Fibroblast of lung (primary cell): ENCODE measurements at places on chromosomes 3 and 15. TPM values are rescaled to one million over a fixed set of nuclear protein-coding genes. Genes with fewer than 3 reads are reported as not detected.
A peak's percentile ranks its signal among the peaks of the same experiment; 100 is the strongest.

GRCh38 chr15:90364251-90364650 lies 12.2 kb downstream of the ZNF774 start:
- no peak overlapping the region for H3K27ac ChIP-seq
- H3K27me3 ChIP-seq = no peaks in the 10 kb centered on the region
- no peaks in the 10 kb centered on the region for H3K36me3 ChIP-seq
- no peak overlapping the region for H3K4me3 ChIP-seq
- H3K4me1 ChIP-seq = peaks cover 20% of the 10 kb centered on the region

DNA sequence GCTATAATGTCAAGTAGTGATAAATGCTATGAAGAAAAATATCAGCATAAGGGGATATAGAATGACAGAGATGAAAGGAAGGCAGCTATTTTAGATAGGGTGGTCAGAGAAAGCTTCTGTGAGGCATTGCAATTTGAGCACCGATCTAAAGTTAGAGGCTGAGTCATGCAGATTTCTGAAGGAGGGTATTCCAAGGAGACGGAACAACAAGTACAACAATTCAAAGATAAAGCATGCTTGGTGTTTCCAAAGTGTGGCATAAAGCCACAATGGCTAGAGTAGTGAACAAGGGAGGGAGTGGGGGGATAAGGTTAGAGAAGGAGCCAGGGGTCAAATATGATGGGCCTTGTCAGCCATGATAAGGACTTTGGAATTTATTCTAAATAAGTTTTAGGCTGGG lies 71.9 kb downstream of the PFN2 start:
- no peaks in the 10 kb centered on the region for H3K36me3 ChIP-seq
- no peaks in the 10 kb centered on the region for H3K4me1 ChIP-seq
- H3K4me3 ChIP-seq = no peak overlapping the region
- no peak overlapping the region for H3K27ac ChIP-seq
- no peaks in the 10 kb centered on the region for H3K27me3 ChIP-seq
- peak; percentile 75 for DNase-seq

DNA sequence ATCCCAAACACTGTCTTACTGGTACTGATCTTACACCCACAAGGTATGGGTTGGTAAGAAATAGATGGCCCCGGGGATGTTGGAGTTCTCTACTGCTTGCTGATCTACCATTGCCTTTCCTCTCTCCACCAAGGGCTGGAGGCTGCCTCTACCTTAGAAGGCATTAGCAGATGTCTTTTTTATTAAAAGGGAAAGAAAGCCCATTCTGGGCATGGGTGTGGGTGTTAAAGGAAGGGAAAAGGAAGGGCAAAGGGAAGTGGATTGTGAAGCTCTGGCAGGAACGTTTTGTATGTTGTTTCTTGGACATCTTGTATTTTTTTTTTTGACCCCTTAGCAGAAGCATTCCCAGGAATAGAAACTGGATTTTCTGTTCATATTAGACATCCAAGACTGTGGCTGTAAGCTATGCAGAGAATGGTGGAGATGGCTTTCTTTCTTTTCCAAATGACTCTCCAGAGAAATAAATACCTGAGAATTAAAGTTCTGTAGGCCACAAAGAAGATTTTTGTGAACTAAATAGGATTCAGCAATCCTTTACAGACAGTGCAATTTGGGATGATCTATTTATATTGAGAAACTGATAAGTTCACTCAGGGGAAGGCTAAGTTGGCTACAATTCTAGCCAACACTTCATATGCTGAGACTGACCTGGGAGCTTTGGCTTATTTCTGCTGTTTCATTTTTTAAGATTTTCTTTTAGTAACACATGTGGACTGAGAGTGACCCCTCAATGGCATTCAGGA lies 108.8 kb downstream of the TOP2B start:
- DNase-seq = peak; percentile 47
- H3K27ac ChIP-seq = no peak overlapping the region
- H3K4me3 ChIP-seq = no peak overlapping the region
- no peaks in the 10 kb centered on the region for H3K36me3 ChIP-seq
- H3K27me3 ChIP-seq = no peaks in the 10 kb centered on the region

GRCh38 chr3:158936530-158937113 lies 134.8 kb downstream of the MFSD1 start:
- no peaks in the 10 kb centered on the region for H3K4me1 ChIP-seq
- no peak overlapping the region for H3K4me3 ChIP-seq
- no peaks in the 10 kb centered on the region for H3K36me3 ChIP-seq
- no peak overlapping the region for H3K27ac ChIP-seq
- no peaks in the 10 kb centered on the region for H3K27me3 ChIP-seq

- no peak overlapping the region for H3K27ac ChIP-seq
- no peaks in the 10 kb centered on the region for H3K27me3 ChIP-seq
- H3K36me3 ChIP-seq = no peaks in the 10 kb centered on the region
Observed at GRCh38 chr15:73474785-73475184, 31.8 kb downstream of the REC114 start.

DNA sequence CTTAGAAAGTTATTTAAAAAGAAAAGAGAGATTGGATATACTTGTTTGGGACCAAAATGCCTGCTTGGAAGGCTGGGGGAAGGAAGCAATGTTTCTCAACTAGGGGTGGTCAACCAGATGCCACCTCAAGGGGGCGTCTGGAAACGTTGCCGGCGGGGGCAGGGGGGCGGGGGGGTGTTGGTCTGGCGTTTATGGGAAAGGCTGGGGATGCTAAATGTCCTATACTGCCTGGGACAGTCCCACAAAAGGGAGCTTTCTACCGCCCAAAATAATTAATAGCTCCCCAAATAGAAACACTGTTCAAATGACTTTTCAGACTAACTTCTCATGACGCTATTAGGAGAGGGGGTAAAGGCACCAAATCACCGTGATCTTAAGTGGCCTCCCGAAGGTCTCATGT lies 2.2 kb downstream of the POLG start:
- H3K27ac ChIP-seq = no peak overlapping the region
- no peaks in the 10 kb centered on the region for H3K27me3 ChIP-seq
- peaks cover 10% of the 10 kb centered on the region for H3K4me1 ChIP-seq
- DNase-seq = peak; percentile 16
- H3K36me3 ChIP-seq = peaks cover 37% of the 10 kb centered on the region

- DNase-seq = no peak
- H3K4me1 ChIP-seq = peaks cover 3% of the 10 kb centered on the region
- H3K36me3 ChIP-seq = no peaks in the 10 kb centered on the region
- peak overlapping the region; percentile 94 for H3K27ac ChIP-seq
Observed at GRCh38 chr3:128123156-128123537, 465 bp downstream of the RUVBL1 start.

DNA sequence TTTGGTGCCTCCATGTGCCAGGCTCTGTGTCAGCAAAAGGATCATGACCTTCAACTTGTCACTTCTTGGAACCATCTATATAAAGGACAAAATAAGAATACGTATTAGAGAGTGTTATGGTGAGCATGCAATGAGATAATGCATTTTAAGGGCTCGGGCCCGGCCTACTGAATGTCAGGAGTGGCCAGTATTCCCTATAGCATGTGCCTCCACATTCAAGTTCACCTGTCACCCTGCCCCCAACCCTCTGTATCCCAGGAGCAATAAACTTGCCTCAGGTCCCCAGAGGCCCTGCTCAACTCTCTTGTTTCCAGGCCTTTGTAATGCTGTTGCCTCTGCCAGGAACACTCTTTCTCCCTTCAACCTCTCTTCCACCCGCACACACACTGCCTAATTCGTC lies 90.2 kb upstream of the SLC6A11 start:
- H3K27ac ChIP-seq = no peak overlapping the region
- H3K36me3 ChIP-seq = no peaks in the 10 kb centered on the region
- no peaks in the 10 kb centered on the region for H3K4me1 ChIP-seq
- no peak for DNase-seq
- H3K4me3 ChIP-seq = no peak overlapping the region
- no peaks in the 10 kb centered on the region for H3K27me3 ChIP-seq

DNA sequence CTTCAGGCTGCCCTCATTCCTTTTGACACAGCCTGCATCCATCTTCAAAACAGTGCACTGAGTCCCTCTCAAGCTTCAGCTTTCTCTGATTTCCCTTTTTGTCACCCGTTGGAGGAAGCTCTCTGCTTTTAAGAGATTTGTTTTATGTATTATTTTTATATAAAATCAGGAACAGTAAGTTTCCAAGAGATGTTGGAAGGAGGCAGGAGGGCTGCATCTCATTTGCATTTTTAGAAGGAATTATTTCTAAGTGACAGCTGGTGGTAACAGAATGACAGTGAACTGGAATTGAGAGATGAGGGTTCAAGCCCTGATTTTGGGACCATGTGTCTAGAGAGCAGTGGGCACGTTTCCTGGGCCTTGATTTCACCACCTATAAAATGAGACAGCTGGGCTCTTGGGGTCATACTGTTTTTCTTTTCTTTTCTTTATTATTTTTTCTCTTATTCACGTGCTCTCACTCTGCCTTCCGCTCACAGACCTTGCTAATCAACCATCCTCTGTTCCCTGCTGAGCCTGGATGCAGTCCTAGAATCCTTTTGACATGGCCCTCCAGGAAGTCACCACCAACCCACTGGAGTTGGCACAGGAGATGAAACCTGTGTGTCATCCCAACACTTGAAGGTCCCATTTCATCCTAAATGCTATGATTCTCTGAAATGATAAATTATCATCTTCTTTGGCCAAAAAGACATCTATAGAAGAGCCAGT lies 148.6 kb downstream of the CACNA2D3 start:
- H3K4me1 ChIP-seq = no peaks in the 10 kb centered on the region
- no peak overlapping the region for H3K27ac ChIP-seq
- no peaks in the 10 kb centered on the region for H3K27me3 ChIP-seq
- no peaks in the 10 kb centered on the region for H3K36me3 ChIP-seq
- DNase-seq = no peak
- H3K4me3 ChIP-seq = no peak overlapping the region

GRCh38 chr15:48330105-48330785 lies 984 bp upstream of the DUT start:
- H3K36me3 ChIP-seq = peaks cover 5% of the 10 kb centered on the region
- H3K27me3 ChIP-seq = no peaks in the 10 kb centered on the region
- peaks cover 7% of the 10 kb centered on the region for H3K4me1 ChIP-seq
- H3K27ac ChIP-seq = no peak overlapping the region
- peak; percentile 45 for DNase-seq

DNA sequence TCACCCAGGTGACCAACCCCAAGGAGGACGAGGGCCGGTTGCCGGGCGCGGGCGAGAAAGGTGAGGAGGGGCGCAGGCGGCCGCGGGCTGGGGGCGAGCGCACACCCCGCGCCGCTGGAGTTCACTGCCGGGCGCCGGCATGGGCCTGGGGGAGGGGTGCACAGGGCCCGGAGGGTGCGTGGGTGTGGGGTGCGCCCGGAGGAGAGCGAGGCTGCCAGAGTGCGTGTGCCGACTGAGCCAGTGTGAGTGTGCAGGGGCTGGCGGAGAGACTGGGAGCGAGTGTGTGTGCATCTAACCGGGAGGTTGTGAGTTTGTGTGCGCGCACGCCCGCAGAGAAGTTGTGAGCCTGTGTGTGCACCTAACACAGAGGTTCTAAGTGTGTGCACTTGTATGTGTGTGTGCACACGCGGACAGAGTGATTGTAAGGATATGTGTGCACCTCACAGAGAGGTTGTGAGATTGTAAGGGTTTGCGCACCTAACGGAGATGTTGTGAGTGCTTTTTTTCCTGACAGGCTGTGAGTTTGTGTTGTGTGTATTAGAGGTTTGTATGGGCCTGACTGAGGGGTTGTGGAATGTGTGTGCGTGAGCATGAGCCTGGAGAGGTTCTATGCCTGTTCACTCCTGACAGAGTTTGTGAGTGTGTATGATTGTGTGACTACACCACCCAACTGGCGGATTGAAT lies 681 bp downstream of the CTDSPL start:
- H3K4me1 ChIP-seq = peaks cover 21% of the 10 kb centered on the region
- H3K27me3 ChIP-seq = no peaks in the 10 kb centered on the region
- peak overlapping the region; percentile 85 for H3K4me3 ChIP-seq
- peak; percentile 83 for DNase-seq

DNA sequence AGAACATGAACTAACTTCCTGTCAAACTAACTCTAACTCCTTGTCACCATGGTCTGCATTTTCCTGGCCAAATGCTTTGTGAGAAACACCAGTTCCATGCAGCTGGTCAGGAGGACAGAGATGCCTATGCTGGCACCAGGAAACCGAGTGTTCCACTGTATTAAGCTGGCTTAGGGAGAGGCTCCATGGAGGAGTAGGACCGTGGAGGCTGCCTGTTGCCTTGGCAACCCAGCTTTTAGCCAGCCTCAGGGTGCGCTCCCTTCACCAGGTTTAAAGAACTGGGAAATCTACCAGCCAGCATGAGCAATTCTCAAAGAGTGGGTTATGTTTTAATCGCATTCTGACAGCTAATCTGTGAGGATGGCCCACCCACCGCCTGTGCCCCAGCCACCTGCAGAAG lies 394.1 kb downstream of the OCA2 start:
- no peaks in the 10 kb centered on the region for H3K27me3 ChIP-seq
- H3K27ac ChIP-seq = no peak overlapping the region
- H3K4me1 ChIP-seq = no peaks in the 10 kb centered on the region
- no peak for DNase-seq
- no peaks in the 10 kb centered on the region for H3K36me3 ChIP-seq

GRCh38 chr3:196189566-196190347 lies 21.4 kb downstream of the ZDHHC19 start:
- no peaks in the 10 kb centered on the region for H3K4me1 ChIP-seq
- no peak for DNase-seq
- H3K27me3 ChIP-seq = no peaks in the 10 kb centered on the region
- H3K36me3 ChIP-seq = no peaks in the 10 kb centered on the region
- no peak overlapping the region for H3K27ac ChIP-seq

DNA sequence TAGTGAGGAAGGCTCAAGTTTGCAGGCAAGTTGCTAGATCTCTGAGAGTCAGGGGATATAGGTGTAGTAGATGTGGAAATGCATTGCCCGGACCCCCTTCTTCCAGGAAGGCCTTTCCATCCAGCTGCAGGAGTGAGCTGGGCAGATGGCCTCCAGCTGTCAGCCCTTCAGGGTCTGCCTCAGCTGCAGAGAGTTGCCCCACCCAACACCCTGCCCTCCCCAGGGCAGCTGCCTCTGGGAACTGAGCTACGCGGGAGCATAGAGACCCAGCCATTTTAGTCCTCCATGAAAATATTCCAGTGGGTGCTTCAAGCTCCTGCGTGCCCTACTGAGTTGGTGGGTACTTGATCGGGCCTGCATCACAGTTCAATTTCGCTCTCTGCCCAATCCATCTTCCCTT lies 29.6 kb downstream of the SPG21 start:
- DNase-seq = no peak
- H3K36me3 ChIP-seq = peaks cover 11% of the 10 kb centered on the region
- H3K4me3 ChIP-seq = no peak overlapping the region
- H3K4me1 ChIP-seq = no peaks in the 10 kb centered on the region
- no peak overlapping the region for H3K27ac ChIP-seq

DNA sequence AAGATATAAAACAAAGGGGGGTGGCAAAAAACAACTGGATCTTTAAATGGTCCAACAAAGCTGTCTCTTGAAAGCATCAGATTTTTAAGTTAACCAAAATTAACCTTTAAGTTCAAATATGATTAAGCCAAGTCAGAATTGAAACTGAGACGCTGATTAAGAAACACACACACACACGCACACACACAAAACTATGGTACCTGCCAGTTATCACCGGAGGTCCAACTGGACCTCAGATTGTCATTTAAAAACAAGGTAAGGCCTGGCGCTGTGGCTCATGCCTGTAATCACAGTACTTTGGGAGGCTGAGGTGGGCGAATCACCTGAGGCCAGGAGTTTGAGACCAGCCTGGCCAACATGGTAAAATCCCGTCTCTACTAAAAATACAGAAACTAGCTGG lies 10.4 kb downstream of the ARF4 start:
- H3K36me3 ChIP-seq = no peaks in the 10 kb centered on the region
- no peaks in the 10 kb centered on the region for H3K4me1 ChIP-seq
- no peak for DNase-seq
- no peak overlapping the region for H3K27ac ChIP-seq
- no peak overlapping the region for H3K4me3 ChIP-seq

Gene IGSF11
- under 0.01 and 0.26 TPM in 2 replicates for total RNA-seq

Gene FSIP1
- total RNA-seq = 3.9 and 5.1 TPM in 2 replicates

Gene OXSM
- total RNA-seq = 9.5 and 9.9 TPM in 2 replicates

Gene LRRIQ4
- under 0.01 TPM in 1 of 2 replicates, not detected in the other for total RNA-seq

Gene CASR
- under 0.01 TPM in 1 of 2 replicates, not detected in the other for total RNA-seq

Gene WDR72
- not detected in 2 replicates for total RNA-seq

Gene FAM240A
- total RNA-seq = not detected in 2 replicates

Gene C3orf33
- 3.6 TPM in 2 replicates for total RNA-seq

Gene STRIT1
- not detected in 2 replicates for total RNA-seq

Gene TMEM266
- 0.26 and 0.33 TPM in 2 replicates for total RNA-seq
